ENCODE measurements at places on chromosomes 3 and 15. TPM values are rescaled to one million over a fixed set of nuclear protein-coding genes. Genes with fewer than 3 reads are reported as not detected.

The COLQ gene
- total RNA-seq = 5.0 TPM

The PDIA5 gene
- total RNA-seq = 52.9 TPM

The CHRNA7 gene
- 6.1 TPM for total RNA-seq

The SGO1 gene
- total RNA-seq = 6.6 TPM

The ALDH1L1 gene
- total RNA-seq = 2.5 TPM

The PLSCR2 gene
- total RNA-seq = not detected

The COL6A5 gene
- 0.16 TPM for total RNA-seq

The SNTN gene
- not detected for total RNA-seq

All from camera-type eye (tissue), 1 donor.